Fibroblast of skin of back (primary cell): ENCODE measurements at places on chromosomes 7 and 10.
A peak's percentile ranks its signal among the peaks of the same experiment; 100 is the strongest.

- DNase-seq = peak; percentile 18
These were observed 404.6 kb downstream of the PHTF2 start for GRCh38 chr7:78203042-78203720.

DNA sequence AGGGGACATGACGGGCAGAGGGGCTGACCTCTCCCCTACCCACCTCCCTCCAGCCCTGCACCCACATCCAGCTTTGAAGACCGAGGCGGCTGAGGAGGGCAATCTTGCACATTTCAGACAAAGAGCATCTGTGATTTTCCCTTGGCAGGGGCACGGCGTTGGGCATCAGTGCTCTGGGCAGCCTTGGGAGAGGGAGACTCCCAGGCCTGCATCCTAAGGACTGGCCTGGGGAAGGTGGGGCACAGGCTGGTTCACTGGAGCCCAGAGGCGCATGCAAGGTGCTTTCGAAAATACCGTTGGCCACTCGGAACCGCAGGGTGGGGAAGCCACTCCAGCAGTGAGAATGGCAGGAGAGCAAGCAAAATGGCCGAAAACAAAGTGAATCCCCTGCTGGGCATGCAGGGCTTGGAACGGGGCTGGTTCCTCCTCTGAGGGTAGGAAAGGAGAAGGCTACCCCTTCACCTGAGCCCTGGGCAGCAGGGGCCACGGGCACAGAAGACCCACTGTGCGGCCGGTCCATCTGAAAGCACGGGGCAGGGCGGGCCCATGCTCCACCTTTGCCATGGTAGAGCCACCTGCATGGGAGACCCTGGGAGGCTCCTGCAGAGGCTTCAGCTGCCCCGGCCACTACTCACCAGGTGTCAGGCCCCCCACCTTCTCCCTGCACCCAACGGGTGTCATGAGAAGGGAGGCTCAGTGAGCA lies 49.8 kb downstream of the EBF3 start:
- DNase-seq = no peak

DNA sequence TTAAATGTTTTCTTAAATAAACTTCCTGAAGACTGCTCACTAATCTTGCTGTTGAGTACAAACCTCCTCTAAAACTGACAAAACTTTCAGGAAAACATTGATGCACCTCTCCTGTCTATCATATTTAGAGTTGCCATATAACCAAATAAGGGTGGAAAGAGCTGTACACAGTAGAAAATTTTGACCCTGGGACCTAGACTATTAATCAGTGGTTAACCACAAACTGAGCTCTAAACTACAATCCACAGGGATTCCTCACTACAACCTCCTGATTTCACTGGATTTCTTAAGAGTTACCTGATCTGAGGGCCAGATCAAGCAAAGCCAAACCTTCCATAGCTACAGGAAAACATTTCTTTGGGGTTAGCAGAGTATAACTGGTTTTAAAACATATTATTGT lies 39.9 kb upstream of the WNT16 start:
- DNase-seq = peak; percentile 76

GRCh38 chr7:126843336-126843735 lies 409.4 kb downstream of the GRM8 start:
- no peak for DNase-seq

- no peak for DNase-seq
These were observed 119.3 kb upstream of the ZNF746 start for GRCh38 chr7:149616898-149617297.

- no peak for DNase-seq
These were observed 7.7 kb downstream of the BBS9 start for GRCh38 chr7:33137103-33137502.
